ENCODE measurements at places on chromosomes 5 and 9.

- DNase-seq: no peak
Observed at GRCh38 chr9:88571419-88571818, 36.4 kb downstream of the NXNL2 start.

GRCh38 chr5:173582216-173583111 is 34.0 kb downstream of the BOD1 start:
- DNase-seq: no peak

GRCh38 chr5:34486160-34486848 is 169.8 kb upstream of the RAI14 start:
- DNase-seq: peak; percentile 64

- no peak for DNase-seq
Observed at GRCh38 chr5:85769347-85769746, 848.4 kb upstream of the COX7C start.

GRCh38 chr5:91424638-91425436 is 41.7 kb upstream of the ARRDC3 start:
- no peak for DNase-seq

GRCh38 chr9:70403618-70404025 is 10.8 kb downstream of the KLF9 start:
- no peak for DNase-seq

DNA sequence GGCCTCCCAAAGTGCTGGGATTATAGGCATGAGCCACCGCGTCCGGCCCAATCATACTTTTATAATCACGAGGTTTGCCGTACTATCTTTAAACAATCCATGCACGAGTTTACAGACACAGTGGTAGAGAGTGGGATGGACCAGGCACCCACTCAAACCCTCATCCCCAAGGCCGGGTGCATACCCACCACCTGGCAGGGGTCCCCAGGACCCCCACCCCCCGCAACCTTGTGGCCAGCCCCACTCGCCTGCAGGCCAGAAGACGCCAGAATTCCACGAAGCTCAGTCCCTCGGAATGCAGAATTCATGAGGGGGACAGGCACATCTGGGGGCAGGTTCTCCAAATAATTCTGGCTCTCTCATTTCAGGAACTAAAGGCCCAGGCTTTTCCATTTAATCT is 17.1 kb downstream of the NACC2 start:
- no peak for DNase-seq

GRCh38 chr5:88602584-88602983 is 280.4 kb downstream of the MEF2C start:
- DNase-seq: peak; percentile 34

DNA sequence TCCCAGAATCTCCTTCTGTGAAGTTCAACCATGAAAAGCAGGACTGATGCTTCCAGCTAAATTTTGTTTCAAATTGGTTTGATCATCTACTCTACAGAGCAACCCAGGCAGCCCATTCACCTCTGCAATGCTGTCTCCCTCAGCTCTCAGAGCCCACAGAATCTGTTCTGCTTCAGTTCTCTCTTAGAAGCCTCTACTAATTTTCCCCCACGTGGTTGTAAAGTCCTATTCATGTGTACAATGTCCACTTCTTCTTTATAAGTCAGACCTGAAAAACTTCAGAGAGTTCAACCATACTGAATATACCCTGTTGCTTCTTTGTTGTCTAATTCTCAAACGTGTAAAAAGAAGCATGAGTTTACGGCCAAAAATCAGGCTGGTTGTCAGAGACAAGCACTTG is 21.3 kb upstream of the FAM13B start:
- no peak for DNase-seq

- DNase-seq: no peak
Observed at GRCh38 chr5:125026867-125027731, 280.7 kb upstream of the ZNF608 start.

GRCh38 chr5:141902015-141902814 is 21.5 kb upstream of the DELE1 start:
- DNase-seq: no peak

- no peak for DNase-seq
Observed at GRCh38 chr5:169027501-169028061, 273.4 kb downstream of the SLIT3 start.

- DNase-seq: no peak
Observed at GRCh38 chr9:136823136-136824046, 15.6 kb downstream of the RABL6 start.

GRCh38 chr5:6601271-6601670 is 31.6 kb downstream of the NSUN2 start:
- no peak for DNase-seq

DNA sequence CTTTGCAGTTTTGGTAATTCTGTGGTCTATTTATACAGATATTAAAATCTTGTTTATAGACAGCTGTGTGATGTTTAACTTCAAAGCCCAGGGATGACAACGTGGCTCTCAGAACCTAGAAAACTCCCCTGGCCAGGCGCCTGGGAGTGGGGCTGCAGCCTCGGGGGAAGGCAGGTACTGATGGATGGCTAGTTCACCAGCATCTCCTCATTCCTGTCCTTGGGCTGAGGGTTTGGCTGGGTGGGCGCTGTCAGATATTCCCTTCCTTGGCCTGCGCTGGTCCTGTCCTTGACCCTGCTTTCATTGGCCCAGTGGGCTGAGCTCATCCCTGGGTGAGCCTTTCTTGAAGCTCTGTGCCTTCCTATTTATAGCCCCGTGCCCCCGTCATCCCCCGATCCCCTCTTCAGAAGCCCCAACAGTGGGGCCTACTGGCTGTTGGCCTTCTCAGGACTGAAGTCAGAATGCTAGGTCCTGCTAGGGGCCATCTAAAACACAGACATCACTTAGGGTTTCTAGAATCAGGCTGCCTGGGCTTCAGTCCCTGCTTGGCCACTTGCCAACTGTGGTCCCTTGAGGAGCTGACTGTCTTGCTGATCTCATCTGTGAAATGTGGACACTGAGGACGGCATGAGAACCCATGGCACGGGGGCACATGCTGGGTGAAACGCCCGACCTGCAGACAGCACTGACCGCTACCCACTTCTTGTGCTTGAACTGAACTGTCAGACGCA is 20.9 kb downstream of the SH3GLB2 start:
- DNase-seq: no peak

GRCh38 chr5:89308606-89309040 is 425.6 kb upstream of the MEF2C start:
- no peak for DNase-seq

GRCh38 chr9:17117372-17117771 is 17.5 kb upstream of the CNTLN start:
- no peak for DNase-seq

DNA sequence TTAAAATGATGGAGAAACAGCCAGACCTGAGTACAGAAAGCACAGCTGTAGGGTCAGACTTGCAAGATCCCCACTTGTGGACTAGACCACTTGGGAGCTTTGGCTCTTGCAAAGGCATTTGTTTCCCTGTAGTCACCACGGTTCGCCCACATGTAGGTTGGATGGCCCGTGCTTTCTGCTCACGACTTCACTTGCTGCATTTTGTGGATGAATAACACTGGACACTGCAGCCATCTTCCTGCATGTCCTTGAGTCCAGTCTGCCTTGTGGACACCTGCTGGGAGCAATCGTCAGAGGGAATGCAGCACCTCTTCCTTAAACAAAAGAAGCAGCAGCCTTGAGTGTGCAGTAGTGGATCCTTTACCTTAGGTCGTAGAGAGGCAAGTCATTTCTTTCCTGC is 372.9 kb upstream of the IRX2 start:
- DNase-seq: no peak

GRCh38 chr9:124932333-124932732 is 8.6 kb downstream of the GOLGA1 start:
- no peak for DNase-seq

DNA sequence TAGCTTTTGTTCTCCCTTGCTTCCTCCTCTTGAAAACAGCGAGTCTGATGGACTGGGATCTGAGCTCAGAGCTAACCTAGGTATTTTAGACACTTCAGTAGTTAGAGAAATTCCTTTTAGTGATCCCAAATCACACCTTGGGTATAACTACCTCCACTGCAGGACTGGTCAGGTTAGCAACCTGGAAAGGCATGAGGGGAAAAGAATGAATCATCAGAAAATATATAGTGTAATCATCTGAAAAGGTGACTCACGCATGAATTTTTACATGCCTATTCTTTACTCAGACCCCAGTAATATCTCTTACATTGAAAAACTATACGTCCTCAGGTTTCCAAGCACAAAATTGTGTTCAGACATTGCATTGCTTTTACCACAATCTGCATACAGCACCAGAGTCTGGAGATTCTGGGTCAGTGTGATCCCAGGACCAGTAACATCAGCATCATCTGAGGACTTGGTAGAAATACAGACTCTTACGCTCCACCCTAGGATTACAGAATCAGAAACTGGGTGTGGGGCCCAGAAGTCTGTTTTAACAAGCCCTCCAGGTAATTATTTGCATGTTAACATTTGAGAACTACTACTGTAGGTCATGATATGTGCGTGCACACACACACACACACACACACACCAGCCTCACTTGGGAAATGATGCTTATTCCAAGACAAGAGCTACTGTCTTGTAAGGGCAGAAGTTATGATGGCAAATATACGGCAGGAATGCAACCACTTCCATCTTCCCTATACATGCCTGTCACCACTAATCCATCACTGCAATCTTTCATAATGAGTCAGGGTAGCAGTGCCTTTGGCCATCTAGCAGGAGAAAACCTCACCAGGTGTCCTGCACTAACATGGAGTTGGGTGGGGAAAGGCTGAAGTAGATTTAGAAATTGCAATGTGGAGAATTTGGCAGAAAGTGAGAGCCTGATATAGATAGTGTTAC is 271.6 kb upstream of the MAP3K1 start:
- DNase-seq: no peak

- no peak for DNase-seq
Observed at GRCh38 chr9:73037613-73038012, 84.8 kb upstream of the ALDH1A1 start.

- DNase-seq: no peak
Observed at GRCh38 chr5:179198825-179199224, 138.7 kb downstream of the ZNF354C start.

- DNase-seq: no peak
Observed at GRCh38 chr5:2886531-2886930, 135.1 kb upstream of the IRX2 start.

DNA sequence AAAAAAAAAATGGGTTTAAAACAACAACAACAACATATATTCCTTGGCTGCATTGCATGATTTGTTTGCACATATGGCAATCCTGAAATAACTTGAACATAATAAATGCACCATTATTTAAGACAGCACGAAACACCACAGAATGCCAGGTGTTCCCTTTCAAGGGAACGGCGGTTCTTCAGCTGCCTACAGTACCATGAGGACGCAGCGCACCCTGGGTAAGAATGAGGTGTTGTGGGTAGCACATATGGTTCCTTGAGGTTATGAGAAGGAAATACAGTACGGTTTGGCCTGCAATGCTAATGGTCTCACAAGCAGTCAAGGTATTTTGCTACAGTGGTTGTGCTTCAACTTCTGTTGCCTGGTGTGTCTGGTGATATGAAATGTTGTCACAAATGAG is 174.8 kb downstream of the SLC12A2 start:
- DNase-seq: no peak

DNA sequence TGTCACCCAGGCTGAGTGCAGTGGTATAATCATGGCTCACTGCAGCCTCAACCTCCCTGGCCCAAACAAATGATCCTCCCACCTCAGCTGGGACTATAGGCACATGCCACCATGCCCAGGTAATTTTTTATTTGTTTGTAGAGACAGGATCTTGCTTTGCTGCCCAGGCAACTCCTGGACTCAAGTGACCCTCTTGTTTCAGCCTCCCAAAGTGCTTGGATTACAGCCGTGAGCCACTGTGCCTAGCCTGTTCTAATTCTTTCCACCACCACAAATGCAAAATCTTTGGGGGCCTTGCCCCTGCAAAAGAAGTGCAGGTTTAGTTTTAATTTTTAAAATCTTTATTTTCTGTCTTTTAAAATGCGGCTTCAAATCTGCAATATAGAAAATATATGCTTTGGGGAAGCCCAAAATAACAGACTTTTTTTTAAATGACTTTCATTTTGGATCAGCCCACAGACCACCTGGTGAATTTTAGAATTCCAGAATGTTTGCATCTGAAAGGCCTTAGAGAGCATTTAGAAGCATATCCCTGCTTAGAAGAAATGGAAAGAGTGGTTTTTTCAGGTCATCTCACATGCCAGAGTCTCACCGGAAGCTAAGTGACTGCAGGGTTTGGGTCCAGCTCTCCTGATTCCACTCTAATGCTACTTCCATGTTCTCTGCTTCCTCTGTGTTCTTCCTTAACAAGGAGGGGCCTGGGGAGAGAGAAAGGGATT is 111.4 kb upstream of the FER start:
- no peak for DNase-seq

- DNase-seq: no peak
Observed at GRCh38 chr5:178223196-178223773, 9.3 kb downstream of the PHYKPL start.

GRCh38 chr5:89095341-89095740 is 212.4 kb upstream of the MEF2C start:
- DNase-seq: no peak

GRCh38 chr5:150000990-150001659 is 586 bp downstream of the HMGXB3 start:
- peak; percentile 53 for DNase-seq

- no peak for DNase-seq
Observed at GRCh38 chr9:124502711-124503702, 4.2 kb downstream of the NR5A1 start.

- no peak for DNase-seq
Observed at GRCh38 chr5:69268899-69269298, 34.2 kb downstream of the CDK7 start.

- no peak for DNase-seq
Observed at GRCh38 chr5:50967563-50968355, 301.3 kb downstream of the PARP8 start.

DNA sequence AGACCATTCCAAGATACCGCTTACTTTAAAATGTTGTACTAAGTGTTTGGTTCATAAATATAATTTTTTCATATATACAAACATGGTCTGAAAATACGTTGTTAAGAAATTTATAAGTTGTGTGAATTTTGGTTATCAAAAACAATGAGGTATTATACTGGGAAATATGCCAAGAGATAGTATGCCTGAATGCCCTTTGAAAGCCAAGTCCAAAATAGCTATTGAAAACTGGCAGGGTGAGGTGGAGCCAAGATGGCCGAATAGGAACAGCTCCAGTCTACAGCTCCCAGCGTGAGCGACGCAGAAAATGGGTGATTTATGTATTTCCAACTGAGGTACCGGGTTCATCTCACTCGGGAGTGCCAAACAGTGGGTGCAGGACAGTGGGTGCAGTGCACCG is 533.5 kb downstream of the ZNF608 start:
- DNase-seq: no peak

DNA sequence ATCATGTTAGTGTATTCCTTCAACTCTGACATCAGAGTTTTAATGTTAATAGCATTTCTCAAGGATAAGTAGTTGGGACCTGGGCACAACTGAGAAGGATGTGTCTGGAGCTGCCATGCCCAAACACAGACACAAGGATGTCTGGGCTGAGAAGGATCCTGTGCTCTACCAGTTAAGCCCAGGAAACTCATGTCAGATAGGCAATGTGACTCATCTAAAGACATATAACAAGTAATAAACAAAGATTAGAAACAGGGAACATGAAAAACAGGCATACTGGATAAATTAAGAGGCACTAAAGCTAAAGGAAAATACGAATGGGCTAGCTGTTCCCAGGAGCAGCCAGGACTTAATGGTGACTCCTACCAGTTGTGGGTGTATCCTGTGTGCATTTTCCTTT is 9.1 kb upstream of the EGFLAM start:
- DNase-seq: no peak

GRCh38 chr5:147403651-147404640 is 105.9 kb downstream of the DPYSL3 start:
- no peak for DNase-seq
